ENCODE measurements at places on chromosomes 16 and 17.

DNA sequence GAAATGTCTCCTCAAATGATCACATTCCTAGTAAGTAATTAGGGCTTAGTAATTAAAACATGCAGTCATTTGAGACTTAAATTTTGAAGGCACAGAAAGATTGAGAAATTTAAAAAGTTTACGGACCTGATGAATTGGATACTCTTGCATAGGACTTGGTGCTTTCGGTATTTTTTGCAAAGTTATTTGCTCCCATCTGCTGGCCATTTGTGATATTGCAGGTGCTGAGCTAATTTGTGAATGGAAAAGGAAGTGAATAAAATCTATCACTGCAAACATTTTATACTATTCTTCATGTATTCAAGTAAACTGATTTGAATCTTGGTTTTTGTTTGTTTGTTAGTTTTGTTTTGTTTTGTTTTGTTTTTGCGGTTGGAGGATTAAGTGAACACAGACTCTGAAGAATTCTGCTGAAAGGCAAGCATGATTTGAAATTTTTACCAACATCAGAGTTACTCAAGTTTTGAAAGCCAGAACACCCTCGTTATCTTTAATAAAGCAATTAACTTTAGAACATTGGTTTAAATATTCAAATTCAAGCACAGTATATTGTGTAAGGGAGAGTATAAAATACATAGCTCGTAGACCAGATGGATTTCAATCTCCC is 689.5 kb upstream of the RBFOX1 start:
- peak; percentile 73 for DNase-seq

- DNase-seq = peak; percentile 45
Observed at GRCh38 chr16:58027161-58027915, 1.8 kb downstream of the MMP15 start.

GRCh38 chr16:49127103-49127502 is 154.5 kb downstream of the CBLN1 start:
- peak; percentile 3 for DNase-seq

- DNase-seq = no peak
Observed at GRCh38 chr16:8818504-8819270, 21.0 kb downstream of the PMM2 start.

DNA sequence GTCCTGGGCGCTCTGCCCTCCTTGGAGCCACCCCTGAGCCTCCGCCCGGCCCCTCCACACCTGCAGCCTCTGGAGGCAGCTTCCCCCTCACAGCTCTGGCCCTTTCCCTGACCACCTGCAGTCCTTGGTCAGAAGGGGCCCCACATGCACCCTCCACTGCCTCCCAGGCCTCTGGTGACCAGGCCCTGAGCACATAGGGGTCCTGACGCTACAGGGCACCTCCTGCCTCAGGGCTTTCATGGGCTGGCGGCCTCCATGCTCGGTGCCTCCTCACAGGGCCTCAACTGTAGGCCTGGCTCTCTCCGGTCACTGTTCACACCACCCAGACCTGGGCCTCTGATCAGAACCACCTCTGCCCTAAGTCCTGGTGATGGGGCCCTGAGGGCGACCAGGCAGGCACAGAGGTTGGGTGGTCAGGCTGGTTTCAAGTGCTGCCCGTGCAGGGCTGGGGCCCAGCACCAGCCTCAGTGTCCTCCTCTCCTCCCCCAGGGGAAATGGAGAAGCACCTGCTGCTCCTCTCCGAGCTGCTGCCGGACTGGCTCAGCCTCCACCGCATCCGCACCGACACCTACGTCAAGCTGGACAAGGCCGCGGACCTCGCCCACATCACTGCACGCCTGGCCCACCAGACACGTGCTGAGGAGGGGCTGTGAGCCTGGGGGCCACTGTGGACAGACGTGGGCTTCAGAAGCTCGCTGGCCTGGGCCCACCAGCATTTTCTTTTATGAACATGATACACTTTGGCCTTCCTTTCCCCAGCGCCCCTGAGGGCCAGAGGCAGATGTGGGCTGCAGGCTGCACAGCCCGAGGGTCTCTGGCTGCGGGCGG is 3.9 kb downstream of the APRT start:
- DNase-seq = no peak

GRCh38 chr17:67050066-67050465 is 5.7 kb downstream of the CACNG1 start:
- no peak for DNase-seq

DNA sequence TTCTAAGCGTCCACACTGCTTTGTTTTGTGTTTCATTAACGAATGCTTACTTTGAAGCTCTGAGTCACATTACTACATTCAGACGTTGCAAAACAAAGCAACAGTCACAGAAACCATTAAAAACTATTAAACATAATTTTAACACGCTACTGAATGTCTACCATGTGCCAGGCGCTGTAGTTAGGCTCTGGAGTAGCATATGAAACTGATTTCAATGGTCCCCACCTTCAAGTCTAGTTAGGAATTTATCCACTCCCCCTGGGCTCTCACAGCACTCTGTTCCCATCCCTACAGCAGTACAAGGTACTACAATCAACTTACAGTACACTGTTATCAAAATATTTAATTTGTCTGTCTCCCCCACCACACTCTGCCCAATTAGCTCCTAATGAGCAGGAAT is 631 bp downstream of the UTP6 start:
- peak; percentile 13 for DNase-seq

DNA sequence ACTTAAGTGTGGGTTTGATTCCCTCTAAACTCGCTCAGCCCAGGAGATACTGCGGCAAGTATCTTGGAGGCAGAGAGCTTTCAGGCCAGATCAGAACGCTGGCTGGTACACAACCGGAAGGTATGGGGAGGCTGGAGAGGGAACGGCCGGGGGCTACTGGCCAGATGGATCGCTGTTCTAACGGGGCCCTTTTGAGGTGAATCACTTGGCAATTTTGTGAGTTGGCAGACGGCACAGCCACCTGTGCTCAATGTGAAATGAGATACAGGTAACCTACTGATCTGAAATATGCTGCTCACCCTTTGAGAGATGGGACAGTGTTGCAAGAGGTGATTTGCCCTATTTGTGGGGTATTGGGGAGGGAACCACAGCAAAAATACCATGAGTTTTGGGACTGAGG is 622.9 kb upstream of the RBFOX1 start:
- no peak for DNase-seq

DNA sequence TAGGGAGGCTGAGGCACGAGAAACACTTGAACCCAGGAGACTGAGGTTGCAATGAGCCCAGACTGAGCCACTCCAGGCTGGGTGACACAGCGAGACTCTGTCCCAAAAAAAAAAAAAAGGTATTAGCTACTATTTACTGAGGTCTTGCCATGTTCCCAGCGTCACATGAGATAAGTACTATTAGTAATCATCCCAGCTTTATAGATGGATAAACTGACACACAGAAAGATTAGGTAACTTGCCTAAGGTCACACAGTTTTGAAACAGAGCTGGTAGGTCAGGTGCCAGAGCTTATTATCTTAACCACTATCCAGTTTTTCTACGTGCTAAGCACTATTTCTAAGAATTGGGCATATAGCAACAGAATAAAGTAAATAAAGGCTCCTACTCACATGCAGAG is 51.6 kb downstream of the TEX14 start:
- DNase-seq = no peak

DNA sequence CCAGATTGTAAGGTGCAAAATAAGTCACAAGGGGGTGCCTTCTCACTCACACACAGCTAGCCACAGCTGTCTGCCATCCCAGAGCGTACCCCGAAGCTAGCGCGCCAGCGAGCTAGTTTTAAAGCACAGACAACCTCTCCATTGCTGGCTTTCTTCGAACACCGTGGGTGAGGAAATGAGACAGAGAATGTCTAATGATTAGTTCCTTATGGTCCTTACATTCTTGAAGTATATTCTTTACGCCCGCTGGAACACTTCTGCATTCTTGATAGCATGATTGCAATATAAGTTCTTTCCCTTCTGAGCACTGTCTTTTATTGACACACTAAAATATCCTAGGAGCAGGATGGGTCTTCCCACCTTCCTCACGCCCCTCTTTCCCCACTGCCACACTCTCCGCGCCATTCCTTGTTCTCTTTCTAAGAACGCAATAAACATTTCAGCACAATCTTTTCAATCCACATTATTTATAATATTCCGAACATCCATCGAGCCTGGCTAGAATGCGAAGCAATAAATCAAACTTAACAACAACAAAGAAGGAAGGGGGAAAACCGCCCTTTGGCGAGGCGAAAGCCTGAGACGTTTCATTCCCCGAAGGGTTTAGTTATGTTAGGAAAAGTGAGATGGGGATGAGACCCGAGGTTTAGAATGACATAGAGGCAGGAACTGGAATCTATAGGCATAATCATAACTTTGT is 251.3 kb downstream of the NTN1 start:
- no peak for DNase-seq

DNA sequence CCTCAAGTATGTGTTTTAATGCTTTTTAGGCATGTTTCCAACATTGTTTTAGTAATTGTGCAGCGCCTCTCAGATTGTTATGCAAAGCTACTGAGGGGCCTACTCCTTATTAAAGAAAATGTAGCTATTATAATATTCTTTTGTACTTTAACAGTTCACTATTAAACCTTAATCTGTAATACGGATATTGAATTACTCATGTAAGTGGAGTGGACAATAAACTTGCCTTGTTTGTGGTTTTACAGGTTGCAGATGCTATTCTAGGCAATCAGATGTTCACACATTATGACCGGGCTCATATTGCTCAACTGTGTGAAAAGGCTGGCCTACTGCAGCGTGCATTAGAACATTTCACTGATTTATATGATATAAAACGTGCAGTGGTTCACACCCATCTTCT is 41.0 kb downstream of the PTRH2 start:
- DNase-seq = peak; percentile 27

DNA sequence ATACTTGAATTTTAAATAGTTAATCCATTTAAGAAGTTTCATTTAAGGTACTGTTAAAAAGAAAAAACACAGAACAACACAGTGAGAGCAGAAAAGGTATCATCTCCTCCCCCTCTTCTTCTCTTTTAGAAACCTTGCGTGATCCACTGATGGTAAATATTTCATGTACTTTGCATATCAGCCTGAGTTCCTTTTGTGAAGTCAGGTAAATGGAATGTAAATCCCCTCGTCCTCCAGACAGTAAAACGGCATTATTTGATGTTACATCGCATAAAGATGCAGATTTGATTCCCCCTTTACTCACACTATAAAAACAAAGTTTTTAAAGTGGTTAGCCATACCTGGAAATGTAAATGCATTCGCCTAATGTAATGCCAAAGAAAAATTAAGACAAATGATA is 234.4 kb downstream of the WWOX start:
- no peak for DNase-seq

DNA sequence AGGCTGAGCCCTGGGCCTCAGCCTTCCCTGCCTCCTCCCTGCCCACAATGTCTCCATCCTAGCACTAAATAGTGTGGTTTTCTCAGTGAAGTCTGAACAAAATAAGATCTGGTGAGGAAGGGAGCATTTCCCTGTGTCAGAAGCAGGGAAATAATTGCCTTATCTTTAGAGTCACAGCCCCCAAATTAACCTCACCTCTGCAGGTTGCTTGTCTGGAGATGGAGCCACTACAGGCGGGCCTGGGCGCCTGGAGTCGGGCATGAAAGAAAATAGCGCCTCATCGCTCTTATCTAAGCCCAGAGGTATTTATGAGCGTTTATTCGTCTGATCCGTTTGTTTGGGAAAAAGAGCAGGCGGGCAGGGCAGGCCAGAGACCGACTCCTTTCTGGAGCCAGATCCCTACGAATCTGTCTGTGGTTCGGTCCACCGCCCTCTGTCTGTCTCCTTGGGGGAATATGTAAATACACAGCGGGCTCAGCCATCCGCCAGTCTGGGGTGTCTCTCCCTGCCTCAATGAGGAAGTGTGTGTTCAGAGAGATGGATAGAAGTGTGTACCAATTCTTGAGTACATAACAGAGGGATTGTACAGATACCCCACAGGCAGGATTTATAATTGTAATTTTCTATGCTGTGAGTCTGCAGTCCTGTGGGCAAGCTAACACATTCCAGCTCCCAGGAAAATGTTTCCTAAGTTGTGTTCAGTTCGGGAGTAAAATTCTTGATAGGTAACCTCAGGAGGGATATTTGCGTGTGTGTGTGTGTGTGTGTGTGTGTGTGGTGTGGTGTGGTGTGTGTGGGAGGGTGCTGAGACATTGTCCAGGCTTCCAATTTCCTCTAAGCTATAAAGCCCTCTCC is 4.3 kb downstream of the HOXB6 start:
- DNase-seq = no peak

- peak; percentile 73 for DNase-seq
Observed at GRCh38 chr17:57370037-57370581, 113.8 kb downstream of the MSI2 start.

DNA sequence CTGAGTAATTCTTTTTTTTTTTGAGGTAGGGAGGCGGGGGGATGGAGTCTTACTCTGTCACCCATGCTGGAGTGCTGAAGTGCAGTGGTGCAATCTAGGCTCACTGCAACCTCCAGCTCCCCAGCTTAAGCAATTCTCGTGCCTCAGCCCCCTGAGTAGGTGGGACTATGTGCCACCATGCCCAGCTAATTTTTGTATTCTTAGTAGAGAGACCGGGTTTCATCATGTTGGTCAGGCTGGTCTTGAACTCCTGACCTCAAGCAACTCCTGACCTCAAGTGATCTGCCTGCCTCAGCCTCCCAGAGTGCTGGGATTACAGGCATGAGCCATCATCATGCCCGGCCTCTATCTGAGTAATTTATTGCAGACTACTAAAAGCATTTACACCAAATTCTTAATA is 19.4 kb downstream of the KPNB1 start:
- DNase-seq = no peak

DNA sequence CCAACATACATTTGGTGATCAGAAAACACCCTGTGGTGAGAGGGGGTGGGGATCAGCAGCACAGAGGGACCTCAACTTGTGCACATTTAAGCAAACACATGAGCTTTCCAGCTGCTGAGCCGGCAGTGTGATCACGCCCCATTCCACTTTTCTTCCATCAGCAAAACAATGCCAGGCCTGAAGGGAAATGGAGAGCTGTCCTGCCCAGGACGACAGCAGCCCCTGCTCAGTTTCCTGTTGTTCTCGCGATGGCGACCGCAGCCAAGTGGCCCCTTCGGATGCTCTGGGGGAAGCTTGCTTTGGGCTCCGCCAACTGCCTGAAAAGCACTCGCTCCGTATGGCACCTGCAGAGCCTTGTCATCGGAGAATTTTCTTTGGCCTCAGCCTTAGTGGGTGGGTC is 272.3 kb downstream of the FOXL1 start:
- DNase-seq = no peak

- no peak for DNase-seq
Observed at GRCh38 chr17:46866747-46867146, 15.4 kb downstream of the WNT9B start.
